Amniotic epithelial cell (primary cell): ENCODE measurements at places on chromosomes 1 and 21.

GRCh38 chr1:213242883-213243282 is 191.8 kb downstream of the RPS6KC1 start:
- no peak for DNase-seq

- DNase-seq = no peak
Measured at GRCh38 chr21:29664615-29665014, 275.2 kb downstream of the GRIK1 start.

DNA sequence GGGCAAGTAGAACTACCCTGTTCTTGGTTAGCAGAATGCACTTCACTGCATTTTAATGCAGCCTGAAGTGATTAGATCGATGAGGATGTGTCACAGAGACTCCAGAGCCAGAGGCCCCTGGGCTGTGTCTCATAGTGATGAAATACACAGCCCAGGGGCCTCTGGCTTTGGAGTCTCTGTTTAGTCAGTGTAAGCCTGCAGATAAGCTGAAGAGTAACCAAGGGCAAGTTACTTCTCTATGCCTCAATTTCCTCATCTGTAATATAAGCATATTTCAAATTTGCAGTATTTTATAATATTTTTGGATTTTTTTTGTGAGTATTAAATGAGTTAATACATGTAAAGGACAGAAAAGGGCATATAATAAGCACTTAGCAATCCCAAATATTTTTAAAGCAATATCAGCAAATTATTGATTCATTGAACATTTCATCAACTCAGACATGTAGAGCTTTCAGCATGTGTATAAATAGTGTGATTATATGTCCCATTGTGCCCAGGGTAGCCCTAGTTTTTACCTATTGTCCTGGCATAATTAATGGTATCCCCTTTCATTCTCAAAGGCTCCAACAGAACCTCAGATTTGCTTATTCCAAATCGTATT is 23.6 kb upstream of the APOBEC4 start:
- peak; percentile 77 for DNase-seq

GRCh38 chr1:59266927-59267293 is 30.0 kb upstream of the FGGY start:
- DNase-seq = no peak

DNA sequence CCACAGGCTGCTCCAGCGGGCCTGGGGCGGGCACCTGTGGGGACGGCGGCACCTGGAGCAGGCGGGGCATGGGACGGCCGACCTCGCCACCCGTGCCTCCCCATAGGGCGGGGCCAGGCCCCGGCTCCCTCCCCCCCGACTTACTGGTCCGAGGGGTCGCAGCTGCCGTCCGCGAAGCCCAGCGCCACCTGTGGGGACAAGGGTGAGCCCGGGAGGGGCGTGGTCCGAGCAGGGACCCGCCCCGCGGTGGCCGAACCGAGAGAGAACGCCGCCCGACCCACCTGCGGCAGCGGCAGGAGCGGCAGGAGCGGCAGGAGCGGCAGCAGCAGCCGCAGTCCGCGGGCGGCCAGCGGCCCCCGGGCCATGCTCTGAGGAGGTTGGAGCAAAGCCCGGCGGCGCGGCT is at the start of gene TMEM52:
Gene TMEM52, minus strand, starts transcription at position 379 of the 403 bp plus-strand sequence. Its CDS starts 14 bp downstream, at position 365.
- no peak for DNase-seq

DNA sequence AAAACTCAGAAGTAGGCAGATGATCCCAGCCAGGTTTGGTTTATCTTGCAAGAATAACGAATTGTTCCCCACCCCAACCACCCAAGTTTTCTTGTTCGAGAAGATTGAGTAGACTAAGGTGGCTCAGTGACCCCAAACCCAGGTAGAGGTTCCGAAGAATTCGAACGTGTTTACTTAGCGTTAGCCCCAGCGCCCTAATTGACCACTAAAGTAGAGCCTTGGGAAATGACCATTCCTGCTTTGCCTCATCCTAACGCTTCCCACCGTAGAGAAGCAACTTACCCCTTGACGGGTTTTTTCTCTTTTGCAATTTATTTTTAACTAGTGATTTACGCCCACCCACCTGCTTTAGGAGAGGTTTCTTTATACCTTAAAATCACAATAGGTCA is 870 bp downstream of the FBXO28 start:
- peak; percentile 12 for DNase-seq

GRCh38 chr1:1517973-1518620 is 6.1 kb downstream of the ATAD3A start:
- DNase-seq = no peak
